ENCODE measurements at places on chromosomes 3 and 15.

GRCh38 chr3:189714991-189715961 is 84.1 kb downstream of the TP63 start:
- peak; percentile 79 for DNase-seq

DNA sequence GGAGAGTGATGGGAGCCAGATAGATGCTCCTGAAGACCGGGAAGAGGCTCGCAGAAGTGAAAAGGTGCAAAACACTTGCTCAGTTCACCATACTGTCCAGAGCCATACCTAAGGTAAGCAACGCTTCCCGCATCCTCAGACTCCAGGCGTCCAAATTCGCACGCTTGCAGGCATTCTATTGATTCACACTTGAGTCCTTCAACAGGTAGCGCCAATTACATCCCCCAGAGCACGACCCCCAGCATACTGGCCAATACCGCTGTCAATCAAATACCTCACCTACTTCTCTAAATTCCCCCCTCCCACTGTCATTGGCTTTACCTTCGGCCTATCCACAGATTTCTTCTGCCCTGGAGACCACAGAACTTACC is 361 bp upstream of the STXBP5L start:
- no peak for DNase-seq

- no peak for DNase-seq
Measured at GRCh38 chr15:68436680-68437079, 4.7 kb upstream of the ITGA11 start.

- no peak for DNase-seq
Measured at GRCh38 chr3:20403986-20404740, 218.2 kb upstream of the SGO1 start.

DNA sequence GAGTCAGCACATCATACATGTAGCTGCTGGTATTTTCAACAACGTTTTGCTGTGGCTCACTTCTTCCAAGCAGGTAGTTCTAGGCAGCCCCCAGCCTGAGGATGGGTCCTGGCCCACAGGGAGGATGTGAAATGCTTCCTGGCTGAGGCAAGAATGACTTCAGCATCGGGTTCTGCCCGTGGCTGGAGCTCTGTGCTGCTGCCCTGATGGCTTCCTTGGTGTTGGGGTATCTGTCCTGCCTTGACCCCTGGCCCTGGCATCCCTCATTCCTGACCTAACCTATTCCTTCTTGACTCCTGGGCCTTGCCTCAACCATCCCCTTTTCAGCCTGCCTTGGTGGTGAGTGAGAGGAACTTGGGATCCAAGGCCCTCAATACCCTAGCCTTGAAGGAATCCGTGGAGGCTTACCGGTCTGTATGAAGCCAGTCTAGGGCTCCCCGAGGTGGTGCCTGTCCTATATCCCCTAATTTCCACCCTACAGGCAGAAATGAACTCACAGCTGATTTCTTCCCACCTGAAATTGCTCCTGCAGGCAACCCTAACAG is 300.6 kb downstream of the TLE3 start:
- DNase-seq: no peak

DNA sequence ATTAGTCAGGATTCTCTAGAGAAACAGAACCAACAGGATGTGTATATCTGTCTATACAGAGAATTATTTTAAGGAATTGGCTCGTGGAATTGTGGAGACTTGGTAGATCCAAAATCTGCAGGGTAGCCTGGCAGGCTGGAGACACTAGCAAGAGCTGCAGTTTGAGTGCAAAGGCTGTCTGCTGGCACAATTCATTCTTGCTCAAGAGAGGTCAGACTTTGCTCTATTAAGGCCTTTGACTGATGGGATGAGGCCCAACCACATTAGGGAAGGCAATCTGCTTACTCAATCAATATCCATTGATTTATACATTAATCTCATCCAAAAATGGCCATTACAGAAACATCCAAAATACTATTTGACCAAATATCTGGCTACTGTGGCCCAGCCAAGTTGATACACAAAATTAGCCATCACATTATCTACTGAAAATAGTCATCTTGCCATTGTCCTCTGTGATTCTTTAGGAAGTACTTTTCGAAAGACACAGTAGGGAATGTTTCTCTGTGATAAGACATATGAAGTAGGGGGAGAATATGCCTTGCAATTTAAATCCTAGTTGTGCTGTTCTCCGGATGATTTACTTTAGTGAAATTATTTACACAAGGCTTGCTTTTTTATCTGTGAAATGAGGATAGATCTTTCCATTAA is 873.8 kb downstream of the ROBO2 start:
- DNase-seq: no peak

GRCh38 chr15:60835974-60836373 is 357.0 kb upstream of the ICE2 start:
- peak; percentile 52 for DNase-seq
